ENCODE measurements at places on chromosomes 2 and 18.

- DNase-seq: no peak
Measured at GRCh38 chr18:28425886-28426285, 249.0 kb upstream of the CDH2 start.

DNA sequence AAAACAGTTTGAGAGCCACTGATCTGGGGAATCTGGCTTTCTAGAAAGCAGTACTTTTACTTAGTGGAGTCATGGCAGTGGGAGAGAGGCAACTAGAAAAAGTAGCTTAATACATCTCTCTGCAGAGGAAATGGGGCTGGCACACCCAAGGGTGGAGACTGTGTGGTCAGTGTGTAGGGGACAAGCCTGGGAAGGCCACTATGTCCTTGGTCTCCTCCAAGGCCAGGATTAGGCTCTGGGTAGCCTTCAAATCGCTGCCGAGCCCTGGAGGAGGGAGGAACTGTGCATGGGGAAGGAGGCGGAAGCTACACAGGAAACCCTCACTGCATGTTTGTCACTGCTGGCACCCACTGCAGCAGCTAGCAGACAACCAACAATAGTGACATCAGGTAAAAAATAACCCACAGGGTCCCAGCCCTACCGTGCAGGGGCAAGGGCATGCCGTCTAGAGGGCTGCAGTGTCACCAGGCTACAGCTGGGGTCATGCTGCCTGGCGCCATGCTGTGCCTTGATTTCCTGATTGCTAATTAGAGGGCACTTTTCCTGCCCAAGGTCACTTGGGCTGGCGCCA, 34.8 kb downstream of the LBH start:
- DNase-seq: no peak

GRCh38 chr2:231920366-231920765, 5.8 kb downstream of the NPPC start:
- no peak for DNase-seq

DNA sequence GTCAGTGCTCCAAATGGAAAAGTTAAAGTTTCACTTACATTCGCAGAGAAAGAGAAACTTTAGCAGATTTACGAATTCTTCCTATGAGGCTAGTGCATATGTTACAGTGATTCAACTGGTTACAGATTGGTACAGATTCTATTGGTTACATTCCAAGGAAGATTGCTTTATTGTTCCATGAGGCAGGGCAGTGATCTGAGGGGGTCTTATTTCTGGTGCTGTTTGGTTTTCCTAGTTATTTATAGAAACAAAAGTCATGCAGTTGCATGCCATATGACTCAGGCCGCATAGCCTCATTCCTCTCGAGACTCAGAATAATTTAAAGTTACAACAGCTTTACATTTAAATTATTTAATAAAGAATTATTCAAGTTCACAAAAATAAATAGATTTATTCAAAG, 385.4 kb upstream of the SYT4 start:
- no peak for DNase-seq

DNA sequence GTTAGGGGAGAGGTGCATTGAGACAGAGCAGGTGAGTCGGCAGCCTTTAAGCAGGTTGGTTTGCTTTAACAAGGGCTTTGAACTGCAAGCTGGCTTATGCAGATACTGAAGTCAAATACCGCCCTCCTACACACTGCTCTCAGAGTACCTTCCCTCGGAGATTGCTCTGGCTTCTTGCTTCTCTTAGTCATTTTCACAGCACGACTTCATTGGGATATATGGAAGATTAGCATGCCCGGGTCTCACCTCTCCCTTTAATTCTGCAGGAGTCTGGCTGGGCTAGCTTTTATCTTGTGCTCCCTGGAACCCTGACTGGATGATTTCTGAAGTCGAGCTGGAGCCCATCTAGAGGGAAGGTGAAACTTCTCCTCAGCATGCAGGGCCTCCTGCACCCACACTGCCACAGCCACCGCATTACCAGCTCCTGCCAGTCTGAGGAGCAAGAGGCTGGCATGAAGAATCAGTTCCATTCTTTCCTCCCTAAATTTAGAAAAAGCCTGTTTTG, 395.5 kb upstream of the HNRNPA3 start:
- no peak for DNase-seq

DNA sequence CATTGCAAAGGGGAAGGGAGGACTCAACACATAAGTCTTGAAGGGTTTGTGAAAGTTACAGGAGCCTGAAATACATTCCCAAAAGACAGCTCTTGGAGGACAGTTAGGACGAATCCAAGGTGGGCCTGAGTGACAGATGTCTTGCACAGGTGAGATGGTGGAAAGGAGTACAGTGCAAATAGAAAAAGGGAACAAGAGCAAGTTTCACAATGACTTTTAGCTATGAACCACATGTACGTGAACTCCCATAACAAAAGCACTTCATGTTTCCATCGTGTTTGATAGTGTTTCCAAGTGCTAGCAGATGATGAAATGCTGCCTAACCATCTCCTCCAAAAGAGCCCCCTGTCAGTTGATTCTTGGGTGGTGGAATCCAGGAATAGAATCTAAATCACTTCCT, 1.8 kb downstream of the IL18RAP start:
- DNase-seq: no peak

- DNase-seq: no peak
Measured at GRCh38 chr2:169561364-169561763, 12.3 kb downstream of the FASTKD1 start.

- no peak for DNase-seq
Measured at GRCh38 chr2:115400940-115401339, 958.5 kb downstream of the DPP10 start.

- DNase-seq: no peak
Measured at GRCh38 chr18:78894033-78894305, 85.6 kb upstream of the SALL3 start.

GRCh38 chr2:180823546-180824141, 156.8 kb upstream of the UBE2E3 start:
- no peak for DNase-seq

GRCh38 chr2:175167076-175167791, 769 bp downstream of the ATF2 start:
- DNase-seq: peak; percentile 39

DNA sequence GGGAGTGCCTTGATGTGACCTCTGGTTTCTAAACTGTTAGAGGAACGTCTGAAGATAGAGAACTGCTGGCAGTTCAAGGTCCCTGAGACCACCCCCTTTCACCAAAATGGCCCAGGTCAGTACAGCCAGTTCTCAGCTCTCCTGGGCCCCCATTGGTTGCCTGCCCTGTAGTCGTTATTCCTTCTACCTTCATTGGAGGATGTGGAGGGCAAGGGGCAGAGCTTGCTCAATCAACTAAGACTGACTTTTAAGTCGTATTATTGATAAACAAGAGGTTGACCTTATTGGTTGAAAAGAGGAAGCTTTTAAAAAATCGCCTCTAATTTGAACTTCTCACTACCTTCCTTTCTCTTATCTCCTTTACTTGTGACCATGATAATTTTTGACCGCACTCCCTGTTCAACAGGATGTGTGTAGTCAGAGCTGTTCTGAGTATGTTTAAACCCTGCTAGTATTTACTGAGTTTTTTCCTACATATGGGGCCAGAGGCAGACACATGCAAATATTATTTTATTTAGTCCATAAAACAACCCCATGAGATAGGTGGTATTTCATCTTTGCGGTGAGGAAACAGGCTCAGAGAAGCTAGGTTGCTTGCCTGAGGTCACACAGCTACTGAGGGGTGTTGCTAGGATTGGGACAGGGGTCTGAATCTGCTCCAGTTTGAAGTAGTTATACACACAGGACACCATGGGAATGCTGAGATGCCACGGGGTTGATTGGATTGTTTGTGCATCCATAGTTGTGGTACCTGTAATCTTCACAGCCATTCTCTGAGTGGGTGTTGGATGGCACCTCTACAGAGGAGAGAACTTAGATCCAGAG, 65.9 kb downstream of the TMEM247 start:
- DNase-seq: no peak

DNA sequence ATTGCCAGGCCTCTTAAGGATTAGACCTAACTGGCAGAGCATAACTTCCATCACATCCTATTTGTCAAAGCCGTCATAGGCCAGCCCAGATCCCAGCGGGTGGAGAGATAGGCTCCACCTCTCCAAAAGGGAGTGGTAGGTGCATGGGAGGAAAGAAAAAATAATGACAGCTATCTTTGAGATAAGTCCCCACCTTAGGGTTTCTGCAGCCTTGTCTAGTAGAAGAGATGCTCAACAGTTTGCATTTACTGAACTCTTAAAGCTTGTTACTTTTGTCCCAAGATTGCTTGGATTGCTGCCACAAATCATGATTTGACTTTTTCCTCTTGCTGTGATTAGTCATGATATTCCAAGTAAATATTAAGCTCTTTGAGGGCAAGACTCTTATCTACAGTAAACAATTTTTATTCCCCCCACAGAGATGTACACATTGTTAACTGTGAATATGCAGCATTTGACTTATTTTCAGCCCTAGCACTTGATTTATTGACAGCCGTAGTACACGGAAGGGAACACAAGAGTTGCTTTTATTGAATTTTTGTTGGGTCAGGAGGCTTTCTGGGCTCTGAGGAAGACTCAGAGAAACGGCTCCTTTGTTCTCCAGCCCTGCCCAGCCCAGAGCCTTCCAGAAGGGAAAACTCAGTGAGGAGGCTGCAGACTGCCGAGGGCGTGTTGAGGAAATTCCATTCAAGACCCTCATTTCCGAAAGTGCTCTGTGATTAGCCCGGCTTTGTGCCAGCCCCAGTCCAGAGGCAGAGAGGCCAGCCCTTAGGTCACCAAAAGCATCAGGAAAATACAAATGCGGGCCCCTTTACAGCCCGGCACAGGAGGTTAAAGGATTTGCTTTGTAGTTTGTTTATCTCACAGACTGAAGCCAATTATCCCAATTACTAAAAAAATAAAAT, 75.5 kb upstream of the ZNF532 start:
- DNase-seq: peak; percentile 20

DNA sequence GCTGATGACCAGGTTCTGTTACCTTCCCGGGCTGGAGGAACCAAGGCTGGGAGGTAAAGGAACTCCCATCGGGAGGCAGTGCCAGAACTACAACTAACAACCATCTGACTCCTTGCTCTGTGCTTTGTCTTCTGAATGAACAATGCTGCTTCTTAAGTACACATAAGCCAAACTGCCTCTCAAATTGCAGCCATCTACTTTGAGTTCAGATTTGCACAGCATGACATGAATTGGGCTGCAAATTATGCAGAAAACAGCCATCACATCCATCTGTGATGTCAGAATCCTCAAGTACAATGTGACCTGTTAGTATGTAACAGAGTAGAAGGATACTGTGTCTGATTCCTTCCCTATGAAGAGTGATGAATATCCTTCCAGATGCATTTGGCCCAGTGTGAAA, 290.6 kb downstream of the ZNF521 start:
- no peak for DNase-seq

- DNase-seq: no peak
Measured at GRCh38 chr18:2538236-2538635, 33.1 kb downstream of the METTL4 start.

- no peak for DNase-seq
Measured at GRCh38 chr18:69689121-69689759, 258.4 kb downstream of the CD226 start.

DNA sequence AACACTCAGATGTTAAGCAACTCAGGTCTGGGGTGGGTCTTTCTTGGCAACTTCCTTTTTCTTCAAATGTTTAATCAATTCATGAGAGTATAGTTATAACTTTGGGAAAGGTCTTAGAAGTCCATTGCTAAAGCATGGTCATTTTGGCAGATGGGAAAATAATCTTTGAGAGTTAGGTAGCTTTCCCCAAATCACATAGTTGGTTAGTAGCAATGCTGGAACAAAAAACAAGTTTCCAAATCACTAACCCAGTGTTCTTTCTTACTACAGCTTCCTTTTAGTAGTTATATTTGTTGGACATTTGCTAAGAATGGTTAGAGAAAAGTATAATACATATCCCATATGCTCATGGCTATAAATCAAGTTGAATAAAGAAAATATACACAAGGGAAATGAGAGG, 185.2 kb upstream of the SLC14A2 start:
- DNase-seq: no peak

GRCh38 chr2:27860111-27860510, 30.1 kb downstream of the RBKS start:
- DNase-seq: no peak

DNA sequence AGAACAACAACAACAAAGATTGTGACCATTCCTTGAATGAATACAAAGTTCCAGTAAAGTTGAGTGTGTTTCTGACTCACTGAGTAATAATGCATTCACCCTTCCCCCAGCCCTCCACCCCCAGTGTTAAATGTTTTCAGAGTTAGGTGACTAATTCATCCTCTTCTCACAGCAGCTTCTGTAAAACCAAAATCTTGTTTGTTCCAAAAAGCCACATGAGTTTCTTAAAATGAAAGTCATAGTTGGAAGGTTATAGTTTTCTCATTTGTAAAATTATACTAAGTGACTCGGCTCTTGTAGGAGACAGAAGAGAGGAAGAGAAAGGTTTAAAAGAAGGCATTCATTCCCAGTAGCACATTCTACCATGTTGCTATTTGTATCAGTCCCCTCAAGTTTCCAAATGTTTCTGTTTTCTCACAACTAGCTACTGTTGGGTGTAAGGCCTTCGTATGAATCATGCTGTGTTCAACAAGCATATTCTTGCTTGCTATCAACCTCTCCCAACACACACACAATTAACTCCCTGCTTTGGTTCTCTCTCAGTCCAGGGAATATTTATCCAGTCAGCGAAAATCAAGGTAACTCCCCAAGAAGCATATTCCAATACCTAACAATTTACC, 75.3 kb downstream of the MBD2 start:
- DNase-seq: no peak

DNA sequence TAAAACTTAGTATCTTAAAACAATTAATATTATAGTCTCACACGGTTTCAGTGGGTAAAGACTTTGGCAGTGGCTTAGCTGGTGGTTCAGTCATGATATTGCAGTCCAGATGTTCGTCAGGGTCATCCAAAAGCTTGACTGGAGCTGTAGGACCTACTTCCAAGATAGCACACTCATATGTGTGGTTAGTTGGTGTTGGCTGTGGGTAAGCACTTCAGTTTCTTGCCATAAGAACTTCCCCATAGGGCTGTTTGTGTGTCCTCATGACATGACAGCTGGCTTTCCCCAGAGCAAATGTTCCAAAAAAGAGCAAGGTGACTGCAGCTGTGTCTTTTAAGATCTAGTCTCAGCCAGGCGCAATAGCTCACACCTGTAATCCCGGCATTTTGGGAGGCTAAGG, 48.5 kb upstream of the EPC2 start:
- DNase-seq: no peak

GRCh38 chr18:26495287-26495686, 53.1 kb downstream of the KCTD1 start:
- no peak for DNase-seq

GRCh38 chr2:85850451-85850850, 38.3 kb downstream of the ST3GAL5 start:
- no peak for DNase-seq

DNA sequence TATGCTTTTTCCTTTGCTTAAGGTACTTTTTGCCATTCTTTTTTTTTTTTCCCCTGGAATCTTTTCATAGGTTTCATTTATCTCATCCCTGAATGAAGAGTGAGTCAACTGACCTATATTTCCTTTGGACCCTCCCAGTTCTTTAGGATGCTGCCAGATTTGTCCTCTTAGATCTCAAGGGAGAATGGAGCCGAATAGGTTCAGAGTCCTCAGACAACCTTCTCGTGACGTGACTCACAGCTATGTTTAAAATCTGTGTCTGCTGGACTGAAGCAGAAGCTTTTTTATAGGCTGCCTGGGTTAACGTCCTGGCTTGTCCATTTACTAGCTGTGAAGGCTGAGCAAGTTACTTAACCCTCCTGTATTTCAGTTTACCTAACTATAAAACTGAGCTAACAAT, 358.6 kb downstream of the DLGAP1 start:
- DNase-seq: peak; percentile 8

GRCh38 chr2:143473820-143474219, 344.6 kb downstream of the ARHGAP15 start:
- no peak for DNase-seq

All from Caco-2 (cell line).